ENCODE measurements at places on chromosomes 3 and 15.

GRCh38 chr15:70055601-70056051 lies 42.1 kb downstream of the TLE3 start:
- no peak for DNase-seq

DNA sequence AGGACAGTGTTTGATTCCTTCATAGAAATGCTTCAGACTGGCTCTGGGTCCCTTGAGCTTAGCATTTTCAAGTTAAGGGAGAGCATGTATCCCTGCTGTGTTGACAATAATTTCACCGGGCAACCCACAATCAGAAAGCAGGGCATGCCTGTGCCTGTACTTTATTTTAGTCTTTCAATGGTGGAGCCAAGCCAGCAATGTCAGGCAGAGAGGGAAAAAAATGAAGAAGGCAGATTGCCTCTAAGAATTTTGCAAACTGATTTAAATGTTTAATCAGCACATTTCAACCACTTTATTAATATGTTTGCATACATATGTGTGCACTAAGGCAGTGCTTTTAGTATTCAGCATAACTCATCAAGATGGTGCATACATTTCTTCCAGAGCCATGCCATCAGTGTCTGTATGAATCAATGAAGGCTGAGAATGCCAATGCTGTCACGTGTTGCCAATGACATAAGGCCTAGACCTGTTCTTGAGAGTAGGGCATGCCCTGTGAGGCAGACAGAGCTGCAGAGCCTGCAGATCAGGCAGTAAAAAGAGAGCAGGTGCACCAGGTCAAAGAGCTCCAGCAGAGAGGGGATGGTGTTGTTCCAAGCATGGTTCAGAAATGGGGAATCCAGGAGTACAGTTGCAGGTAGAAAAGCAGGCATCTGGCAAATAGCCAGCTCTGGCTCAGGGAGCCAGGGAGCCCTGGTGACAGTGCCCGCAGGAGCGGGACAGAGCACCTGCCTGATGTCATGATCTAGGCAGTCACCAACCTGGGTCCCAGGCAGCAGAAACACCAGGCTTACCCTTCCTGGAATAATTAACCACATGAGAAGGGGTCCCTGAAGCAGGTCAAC lies 508.5 kb downstream of the GABRG3 start:
- DNase-seq: no peak

DNA sequence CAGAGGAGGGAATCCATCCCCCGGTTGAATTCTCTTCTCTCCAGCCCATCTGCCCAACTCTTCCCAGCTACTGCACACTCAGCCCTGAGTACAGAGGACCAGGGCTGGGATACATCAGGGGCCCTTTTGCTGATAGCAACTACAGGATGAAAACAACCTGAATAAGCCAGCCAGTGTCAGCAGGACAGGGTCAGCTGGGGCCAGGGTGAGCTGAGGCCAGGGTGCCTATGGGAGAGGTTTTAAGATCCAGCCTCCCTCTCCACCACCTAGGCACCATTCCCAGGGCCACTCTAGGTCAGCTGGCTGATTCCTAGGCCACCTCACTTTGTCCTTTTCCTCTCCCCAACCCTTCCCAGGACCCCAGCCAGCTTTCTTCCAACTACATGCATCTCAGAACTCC lies 83.8 kb downstream of the MRPL46 start:
- no peak for DNase-seq

- DNase-seq: no peak
These were observed 175.3 kb downstream of the XXYLT1 start for GRCh38 chr3:195095704-195096036.

- DNase-seq: no peak
These were observed 85.8 kb downstream of the MEIS2 start for GRCh38 chr15:37014566-37014965.

DNA sequence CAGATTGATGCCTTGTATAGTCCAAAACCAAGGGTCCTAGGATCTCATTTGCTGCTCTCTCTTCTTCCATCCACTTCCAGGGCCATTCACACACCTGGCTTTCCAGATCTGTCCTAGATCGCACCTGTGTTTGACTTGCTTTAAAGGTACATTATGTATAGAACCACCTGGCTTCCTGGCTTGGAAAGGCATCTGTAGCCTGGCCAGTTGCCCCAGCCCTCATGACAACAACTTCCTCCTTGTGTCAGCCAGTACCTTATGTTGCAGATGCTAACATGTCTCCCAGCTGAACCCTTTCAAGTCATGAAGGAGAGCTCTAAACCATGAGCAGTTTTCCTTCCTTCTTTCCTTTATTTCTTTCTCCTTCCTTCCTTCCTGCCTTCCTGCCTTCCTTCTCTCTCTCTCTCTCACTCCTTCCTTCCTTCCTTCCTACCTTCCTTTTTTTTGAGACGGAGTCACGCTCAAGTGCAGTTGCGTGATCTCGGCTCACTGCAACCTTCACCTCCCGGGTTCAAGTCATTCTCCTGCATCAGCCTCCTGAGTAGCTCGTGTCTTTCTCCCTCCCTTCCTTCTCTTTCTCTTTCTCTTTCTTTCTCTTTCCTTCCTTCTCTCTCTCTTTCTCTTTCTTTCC lies 2.5 kb upstream of the HTR3C start:
- no peak for DNase-seq

- no peak for DNase-seq
These were observed 136.1 kb upstream of the RBMS3 start for GRCh38 chr3:29144807-29145206.

DNA sequence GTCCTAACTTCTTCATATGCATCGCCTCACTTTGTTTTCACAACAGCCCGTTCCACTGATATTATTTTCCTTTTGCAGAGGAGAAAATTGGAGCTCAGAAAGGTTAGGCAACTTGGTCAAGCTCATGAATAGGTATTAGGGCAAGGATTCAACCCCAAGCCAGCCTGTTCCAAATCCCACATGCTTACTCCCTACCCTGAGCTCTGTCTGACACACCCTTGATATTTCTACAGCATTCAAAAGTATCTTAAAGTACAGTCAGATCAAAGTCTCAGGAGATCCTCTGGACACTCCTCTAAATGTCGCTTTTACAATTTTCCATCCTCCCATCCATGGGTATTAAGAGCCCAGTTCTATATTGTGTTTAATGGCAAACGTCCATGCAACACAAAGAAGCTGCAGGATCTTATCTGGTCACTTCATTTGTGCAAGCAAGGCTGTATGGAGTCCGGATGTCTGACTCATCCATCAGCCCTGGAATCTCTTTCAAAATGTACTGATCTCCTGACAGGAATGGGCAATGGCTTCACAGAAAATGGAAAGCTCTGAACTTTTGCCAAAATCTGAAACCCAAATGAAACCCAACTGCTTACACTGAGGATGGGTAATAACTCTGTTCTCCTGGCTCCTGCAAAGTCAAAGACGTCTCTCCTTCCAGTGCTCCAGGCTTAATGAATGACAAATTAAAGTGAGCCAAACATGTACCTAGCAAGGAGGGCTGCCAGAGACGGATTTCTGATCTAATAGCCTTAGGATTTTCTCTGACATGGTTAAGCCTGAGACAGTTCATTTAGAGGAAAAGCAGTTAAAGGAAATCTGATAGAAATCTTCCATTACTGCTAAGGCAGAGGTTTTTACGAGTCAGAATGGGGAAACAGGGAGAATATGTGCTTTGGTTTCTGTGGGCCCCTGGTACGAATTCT lies 230.9 kb upstream of the RORA start:
- DNase-seq: no peak

DNA sequence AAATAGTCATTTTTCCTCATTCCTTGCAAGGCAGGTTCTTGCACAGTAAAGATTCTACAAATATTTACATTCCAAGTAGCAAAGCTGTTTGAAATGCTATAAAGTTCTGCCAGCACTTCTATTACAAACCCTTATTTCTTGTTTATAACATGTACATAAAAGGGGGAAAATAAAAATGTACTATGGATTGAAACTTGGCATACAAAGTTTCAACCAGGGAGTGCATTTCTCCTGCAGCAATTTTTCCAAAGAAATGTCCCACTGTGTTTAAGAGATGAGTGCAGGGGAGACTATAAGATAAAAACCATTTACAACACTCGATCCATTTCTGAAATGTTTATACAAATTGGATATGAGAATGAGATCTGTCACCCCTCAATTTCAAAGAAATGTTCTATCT lies 3.3 kb downstream of the CNTN3 start:
- DNase-seq: no peak

DNA sequence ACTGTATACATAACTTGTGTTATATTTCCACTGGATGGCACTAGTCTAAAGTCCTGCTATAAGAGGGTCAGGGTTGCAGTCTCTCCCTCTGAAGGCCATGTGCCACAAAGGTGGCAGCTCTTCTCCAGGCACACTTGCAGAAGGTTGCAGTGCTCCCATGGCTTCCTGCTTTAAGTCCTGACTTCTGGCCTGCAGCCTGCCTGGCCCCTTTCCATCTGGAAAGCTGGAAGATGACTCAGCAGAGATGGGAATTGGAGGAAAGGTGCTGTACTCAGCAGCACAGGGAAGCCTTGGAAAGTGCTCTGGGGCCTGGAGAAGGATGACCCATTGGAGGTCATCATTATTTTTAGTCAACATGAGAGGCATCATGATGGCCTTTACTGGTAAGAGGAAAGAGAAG lies 40.9 kb upstream of the MRPL3 start:
- peak; percentile 67 for DNase-seq

GRCh38 chr3:139481116-139481515 lies 4.8 kb upstream of the RBP2 start:
- DNase-seq: no peak

Measured in LoVo (cell line).